ENCODE measurements at places on chromosomes 1 and 21.

DNA sequence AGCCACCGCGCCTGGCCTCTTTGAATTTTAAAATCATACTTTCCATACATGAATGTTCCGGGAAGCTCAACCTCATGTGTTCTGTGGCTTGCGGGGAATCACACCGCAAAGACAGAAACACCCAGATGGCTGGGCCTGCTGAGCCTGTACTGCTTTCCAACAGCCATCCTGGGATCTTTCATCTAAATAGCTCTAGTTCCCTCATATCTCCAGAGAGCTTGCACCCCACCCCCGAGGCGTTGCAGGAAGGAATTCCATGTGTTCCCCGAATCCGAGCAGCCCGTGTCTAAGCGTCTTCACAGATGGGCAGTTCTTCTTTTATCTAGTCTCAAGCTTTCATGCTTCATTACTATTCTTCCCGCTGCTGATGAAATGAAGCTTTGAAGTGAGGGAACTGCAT, 66.4 kb downstream of the IGSF21 start:
- DNase-seq: no peak

DNA sequence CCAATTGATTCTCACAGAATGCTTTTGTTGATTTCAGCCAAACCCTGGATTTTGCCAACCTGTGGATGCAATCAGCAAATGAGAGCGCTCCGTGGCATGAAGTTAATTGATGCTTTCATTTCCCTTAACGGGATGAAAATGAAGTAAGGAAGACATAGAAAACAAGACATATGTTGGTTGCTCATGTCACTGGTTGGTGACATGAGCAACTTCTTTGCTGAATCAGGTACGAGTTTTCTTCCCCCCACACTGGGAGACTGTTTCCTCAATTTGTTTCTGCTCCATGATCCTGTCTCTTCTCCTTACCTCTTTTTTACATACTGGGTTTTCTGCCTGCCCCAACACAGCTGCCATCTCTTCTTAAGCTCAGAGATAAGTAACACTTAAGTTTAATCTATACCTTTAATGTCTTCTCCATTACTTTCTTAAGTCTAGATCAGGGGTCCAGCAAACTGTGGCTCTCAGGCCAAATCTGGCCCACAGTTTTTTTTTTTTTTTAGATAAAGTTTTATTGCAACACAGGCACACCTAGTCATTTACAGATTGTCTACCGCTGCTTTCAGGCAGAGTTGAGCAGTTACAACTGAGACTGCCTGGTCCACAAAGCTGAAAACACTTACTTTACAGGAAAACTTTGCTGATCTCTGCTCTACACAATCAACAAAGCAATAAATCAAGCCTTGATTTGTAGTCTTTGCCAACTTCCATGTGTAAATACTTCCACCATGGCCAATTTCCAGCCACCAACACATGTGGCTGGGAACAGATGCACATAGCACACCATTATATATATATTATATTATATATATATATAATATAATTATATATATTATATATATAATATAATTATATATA, 13.3 kb downstream of the GPR157 start:
- DNase-seq: no peak

- DNase-seq: no peak
Observed at GRCh38 chr1:74779750-74780149, 46.8 kb downstream of the TYW3 start.

- no peak for DNase-seq
Observed at GRCh38 chr1:42690477-42691156, 8.4 kb downstream of the YBX1 start.

DNA sequence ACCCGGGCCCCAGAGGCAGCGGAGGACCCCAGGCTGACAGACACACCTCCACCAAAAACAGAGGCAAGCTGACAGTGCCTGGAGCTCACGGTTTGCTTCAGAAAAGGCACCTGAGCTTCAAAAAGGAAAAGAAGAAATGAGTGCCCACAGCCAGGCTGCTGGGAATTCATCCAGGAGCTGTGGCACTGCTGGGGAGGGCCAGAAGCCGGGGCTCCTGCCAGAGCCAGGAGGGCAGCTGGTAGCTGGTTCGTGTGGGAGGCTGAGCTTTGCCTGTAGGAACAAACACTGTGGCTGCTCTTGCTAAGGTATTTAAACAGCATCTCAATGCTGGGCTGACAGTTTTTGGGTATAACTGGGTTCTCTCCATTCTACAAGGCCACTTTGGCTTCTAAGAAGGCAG, 19.5 kb downstream of the KCNJ6 start:
- DNase-seq: no peak

DNA sequence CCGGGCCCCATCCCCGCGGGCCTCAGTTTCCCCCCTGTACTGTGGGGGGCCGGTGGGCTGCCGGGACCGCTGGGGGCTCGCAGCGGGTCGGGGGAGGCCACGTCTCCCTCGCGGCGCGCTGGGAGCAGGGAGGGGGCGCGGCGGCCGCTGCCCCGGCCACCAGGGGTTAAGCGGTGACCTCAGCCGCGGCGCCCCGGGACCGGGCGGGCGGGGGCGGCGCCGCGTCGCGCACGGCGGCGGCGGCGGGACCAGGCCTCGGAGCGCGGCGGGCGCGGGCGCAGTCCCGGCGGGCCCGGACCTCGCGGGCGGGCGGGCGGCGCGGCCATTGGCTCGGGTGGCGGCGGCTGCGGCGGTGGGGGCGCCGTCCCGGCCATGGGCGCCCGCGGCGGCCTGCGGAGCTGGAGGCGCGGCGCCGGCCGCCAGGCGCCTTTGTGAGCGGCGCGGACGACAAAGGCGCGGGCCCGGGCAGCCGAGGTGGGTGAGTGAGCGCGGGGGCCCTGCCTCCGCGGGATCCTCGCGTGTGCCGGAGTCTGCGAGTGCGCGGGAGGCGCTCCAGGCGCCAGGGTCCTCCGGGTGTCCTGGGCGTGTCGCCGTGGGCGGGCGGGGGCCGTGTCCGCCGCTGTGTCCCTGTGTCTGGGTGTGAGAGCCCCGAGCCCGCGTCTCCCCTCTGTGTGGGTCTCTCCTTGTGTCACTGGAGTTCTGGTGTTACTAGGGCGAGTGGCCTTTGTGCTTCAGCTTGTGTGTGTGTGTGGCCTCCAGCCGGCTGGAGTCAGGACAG, at the start of gene ARHGEF10L:
TSS of gene ARHGEF10L (plus strand) at position 222 of the 778 bp plus-strand sequence. CDS start 40,898 bp downstream, outside the sequence.
- DNase-seq: peak; percentile 57

DNA sequence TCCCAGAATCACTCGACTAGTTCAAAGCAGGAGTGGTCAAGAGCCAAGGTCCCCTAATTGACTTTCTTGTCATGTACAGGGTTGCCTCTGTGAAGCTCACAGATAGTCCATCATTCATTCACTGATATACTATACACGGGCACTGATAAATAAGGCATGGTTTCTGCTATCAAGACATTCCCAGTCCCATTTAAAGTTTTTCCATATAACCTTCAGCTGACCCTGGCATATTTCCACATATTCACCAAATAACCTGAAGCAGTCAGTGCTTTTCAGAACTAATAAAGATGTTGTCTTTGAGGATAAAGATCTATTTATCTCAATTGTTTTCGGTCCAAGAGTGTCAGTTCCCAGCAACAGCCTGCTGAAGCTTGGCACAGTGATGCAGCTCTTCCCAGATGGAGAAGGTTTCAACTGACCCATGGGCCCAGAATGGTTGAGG, 173.4 kb downstream of the ZZZ3 start:
- DNase-seq: no peak

GRCh38 chr1:43773821-43774220, 66.5 kb downstream of the ST3GAL3 start:
- no peak for DNase-seq

GRCh38 chr1:82782599-82782998, 981.9 kb downstream of the ADGRL2 start:
- no peak for DNase-seq

DNA sequence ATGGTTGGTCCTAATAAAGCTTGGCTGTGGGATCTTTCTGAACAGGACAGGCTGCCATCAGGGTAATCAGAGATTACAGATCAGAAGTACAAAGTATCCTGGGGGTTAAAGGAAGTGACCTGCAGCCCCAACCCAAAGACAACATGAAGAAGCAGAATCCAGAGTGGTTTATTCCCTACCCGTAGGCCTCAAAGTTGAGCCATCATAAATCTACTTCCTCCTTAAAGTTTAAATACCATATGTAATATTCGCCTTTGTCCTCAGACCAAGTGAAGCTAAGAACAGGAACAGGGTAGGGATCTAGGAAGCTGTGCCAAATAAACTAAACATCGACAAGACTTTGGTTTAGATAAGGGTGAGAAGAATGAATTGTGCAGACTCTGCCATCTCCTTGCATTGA, 15.9 kb upstream of the DHX9 start:
- DNase-seq: no peak

DNA sequence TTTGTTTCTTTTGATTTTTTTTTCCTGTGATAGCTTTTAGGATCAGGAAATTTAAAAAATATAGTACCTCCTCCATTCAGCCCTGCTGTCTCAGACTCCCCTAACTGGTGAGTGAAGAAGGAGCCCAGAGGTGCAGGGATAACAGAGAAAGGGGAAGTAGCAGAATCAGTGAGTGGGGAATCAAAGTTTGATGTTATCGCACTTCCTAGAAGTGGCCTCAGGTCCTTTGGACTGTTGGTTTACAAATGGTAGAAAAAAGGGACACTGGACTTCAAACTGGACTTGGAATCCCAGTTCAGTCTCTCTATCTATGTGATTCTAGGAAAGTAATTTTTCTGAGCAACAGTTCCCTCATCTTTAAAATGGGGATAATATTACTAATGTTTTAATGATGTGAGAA, 99.5 kb downstream of the FGGY start:
- DNase-seq: no peak

GRCh38 chr1:239922778-239923522, 168.7 kb upstream of the FMN2 start:
- DNase-seq: no peak

DNA sequence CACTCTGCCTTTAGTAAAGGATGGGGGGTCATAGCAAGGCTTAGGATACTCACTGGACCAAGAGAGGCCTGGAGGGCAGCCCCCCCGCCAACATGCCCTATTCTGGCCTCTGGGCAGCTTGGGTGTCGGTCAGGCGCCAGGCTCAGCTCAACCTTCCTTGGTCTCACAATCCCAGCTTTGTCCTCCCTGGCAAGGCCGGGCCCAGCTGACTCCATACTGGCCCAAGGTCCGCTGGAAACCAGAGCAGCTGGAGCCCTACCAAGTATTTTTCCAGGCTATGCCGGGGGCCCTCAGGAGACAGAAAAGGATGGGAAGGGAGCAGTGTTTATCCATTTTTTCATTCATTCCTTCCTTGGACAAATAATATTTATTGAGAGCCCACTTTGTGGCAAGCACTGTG, 6.2 kb downstream of the FBXO2 start:
- DNase-seq: no peak

DNA sequence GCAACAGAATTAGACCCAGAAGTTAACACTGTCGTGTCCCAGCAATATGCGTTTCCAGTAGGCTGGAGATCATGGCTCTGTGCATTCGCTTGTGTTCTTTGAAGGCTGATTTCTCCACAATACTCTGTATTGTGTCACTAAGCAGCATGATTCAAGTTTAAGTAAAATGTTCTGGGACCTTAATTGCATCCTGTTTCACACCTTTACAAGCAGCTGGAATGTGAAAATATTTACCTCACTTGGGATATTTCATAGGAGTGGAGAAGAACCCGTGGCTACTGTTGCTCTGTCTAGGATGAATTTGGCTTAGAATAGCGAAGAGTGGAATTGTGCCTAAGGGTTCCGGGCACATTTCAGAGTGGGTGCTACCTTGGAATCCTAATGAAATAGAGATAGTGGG, 6.3 kb downstream of the PTGFRN start:
- no peak for DNase-seq

DNA sequence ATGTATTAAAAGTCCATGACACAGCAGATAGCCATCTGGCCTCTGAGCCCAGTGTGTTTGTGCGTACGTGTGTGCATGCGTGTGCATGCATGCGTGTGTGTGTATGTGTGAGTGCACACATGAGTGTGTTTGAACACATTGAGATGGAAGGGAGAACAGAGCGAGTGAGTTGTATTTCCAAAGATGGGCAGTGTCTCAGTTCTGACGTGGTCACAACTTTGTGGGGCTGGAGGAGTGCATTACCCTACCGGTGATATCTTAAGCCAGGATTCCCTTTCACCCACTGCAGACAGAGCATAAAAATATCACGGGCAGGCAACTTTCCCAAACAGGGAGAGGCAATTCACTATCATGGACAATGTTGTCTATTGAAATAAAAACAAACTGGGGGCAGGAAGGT, 27.8 kb downstream of the IRF2BP2 start:
- no peak for DNase-seq

GRCh38 chr1:158071138-158071537, 77.7 kb downstream of the KIRREL1 start:
- DNase-seq: no peak

DNA sequence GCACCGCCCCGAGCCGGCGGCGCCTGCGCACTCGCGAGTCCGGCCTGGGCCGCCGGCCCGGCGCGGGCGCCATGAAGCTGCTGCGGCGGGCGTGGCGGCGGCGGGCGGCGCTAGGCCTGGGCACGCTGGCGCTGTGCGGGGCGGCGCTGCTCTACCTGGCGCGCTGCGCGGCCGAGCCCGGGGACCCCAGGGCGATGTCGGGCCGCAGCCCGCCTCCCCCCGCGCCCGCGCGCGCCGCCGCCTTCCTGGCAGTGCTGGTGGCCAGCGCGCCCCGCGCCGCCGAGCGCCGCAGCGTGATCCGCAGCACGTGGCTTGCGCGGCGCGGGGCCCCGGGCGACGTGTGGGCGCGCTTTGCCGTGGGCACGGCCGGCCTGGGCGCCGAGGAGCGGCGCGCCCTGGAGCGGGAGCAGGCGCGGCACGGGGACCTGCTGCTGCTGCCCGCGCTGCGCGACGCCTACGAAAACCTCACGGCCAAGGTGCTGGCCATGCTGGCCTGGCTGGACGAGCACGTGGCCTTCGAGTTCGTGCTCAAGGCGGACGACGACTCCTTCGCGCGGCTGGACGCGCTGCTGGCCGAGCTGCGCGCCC, at the start of gene B3GALT6:
TSS of gene B3GALT6 (plus strand) at position 30 of the 588 bp plus-strand sequence. CDS start at position 72, 42 bp downstream.
- no peak for DNase-seq

DNA sequence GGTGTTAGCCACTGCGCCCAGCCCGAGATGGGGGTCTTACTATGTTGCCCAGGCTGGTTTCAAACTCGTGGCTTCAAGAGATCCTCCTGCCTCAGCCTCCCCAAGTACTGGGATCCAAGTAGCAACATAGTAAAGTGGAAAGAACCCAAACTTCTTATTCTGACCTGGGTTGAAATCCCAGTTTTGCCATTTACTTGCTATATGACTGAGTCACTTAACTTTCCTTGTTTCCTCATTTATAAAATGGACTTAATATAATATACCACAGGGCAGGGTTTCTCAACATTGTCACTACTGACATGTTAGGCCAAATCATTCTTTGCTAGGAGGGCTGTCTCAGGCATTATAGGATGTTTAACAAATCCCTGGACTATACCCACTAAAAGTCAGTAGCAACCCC, 6.7 kb downstream of the PFDN2 start:
- DNase-seq: no peak

DNA sequence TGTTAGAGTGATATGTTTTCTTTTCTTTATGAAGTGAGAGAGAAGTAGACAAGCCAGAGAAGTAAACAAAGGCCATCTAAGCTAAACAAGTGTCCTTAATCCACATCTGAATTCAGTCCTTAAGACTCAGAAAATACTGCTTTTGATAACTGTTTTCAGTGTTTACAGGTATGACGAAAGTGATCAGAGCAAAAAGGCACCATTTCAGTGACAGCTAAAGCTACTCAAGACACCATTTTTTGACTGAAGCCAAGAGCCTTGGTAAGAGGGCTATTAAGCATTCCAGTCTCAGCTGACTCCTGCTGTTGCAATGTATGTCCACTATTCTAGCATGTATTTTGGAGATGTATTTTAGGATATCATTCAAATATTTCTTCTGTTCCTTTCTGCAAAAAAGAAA, 4.1 kb downstream of the KMO start:
- no peak for DNase-seq
